ENCODE measurements at places on chromosomes 3 and 15. TPM values are rescaled to one million over a fixed set of nuclear protein-coding genes. Genes with fewer than 3 reads are reported as not detected.
A peak's percentile ranks its signal among the peaks of the same experiment; 100 is the strongest.

DNA sequence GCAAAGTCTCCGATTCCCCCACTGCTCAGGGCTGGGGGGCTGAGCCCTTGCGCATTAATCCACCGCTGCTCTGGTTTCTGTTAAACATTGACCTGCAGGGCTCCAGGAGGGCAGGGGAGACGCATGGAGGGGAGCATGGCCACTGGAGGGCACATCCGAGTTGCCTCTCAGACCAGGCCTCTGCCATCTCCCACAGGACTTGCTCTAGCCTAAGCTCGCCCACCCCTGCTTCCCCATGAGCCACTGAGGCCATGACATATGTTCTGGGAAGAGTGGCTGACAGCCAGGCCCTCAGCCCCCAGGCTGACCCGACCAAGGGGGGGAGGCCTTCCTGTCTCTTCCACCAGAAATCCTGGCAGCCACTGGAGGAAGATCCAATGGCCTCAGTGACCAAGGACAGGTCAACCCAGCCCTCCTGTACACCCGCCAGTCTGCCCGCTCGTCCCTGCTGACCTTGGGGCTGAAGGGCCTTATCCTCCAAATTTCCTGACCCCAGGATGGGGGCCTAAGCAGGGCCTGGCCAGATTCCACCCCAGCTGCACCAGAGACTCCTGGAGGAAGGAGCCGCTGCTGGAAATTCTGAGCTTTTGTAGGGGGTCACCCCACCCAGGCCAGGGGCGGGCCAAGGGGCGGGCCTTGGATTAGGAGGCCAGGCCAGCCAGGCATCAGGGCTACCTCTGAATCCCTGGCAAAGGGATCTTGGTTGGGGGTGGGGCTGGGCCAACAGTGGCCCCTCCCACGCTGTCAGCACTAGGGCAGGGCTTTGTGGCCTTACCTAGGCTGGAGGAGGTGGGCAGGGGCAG is at the start of gene HYAL1:
Gene HYAL1, minus strand, starts transcription at position 562 of the 803 bp plus-strand sequence. CDS start 618 bp downstream, outside the sequence.
- DNase-seq: no peak

- DNase-seq: no peak
Measured at GRCh38 chr3:118740722-118741290, 293.8 kb downstream of the IGSF11 start.

DNA sequence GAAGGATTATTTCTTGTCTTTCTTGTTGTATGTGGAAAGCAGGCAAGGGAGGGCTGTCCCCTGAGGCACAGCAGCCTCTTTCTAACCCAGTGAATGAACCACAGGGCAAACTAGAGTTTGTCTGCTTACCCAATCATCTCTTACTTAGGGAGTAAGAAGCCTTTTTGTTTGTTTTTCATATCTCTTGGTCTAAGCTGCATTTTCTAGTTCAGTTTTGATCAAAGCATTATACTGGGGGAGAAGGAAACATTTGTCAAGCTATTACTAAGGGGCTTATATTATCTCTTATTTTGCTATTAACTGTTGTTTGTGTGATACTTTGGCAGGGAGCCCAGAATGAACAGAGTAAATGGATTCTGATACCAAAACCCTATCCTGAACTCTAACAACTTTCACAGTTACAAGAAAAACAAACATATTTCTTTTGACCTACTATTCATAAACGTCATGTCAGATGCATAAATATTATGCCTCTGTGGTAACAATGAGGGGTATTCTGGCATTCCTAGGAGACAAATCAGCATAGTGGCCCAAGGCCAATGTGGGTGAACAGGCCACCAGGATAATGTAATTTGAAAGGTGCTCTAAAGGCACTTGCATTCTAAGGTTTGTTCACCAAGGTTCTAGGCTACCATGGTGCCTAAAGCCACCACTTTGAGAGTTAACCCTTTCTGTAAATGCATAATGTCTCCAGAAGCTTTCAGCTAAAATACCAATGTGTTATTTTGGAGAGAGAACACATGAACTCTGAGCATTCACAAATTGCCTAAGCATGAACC is 271.6 kb upstream of the ZPLD1 start:
- no peak for DNase-seq

DNA sequence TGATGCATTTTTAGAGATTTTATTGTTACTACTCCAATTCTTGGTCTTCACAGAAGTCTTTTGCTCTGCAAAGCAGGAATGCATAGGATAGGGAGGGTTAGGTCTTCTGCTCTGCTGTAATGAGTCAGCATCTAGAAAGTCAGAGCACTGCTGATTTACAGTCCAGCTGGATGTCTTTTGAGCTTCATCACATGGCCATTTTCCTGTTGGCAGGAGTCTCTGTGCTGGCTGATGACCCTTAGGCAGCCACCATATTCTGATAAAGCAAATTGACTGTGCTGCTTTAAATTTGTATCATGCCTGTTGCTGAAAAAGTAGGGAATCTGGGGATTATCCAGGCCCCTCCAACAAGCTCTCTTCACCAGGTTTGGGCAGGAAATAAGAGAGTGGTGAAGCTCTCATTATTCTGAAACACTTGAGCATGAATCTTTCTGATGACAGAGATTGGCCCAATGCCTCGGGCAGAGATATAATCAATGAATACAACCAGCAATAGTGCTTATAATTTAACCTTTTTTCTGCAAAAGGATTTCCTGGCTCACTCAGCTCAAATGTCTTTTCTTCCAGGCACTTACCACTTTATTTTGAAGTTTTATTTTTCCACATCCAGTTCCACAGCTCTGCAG is 9.7 kb upstream of the CRBN start:
- DNase-seq: no peak

- peak; percentile 16 for DNase-seq
Measured at GRCh38 chr15:100338971-100339444, 2.8 kb downstream of the ADAMTS17 start.

GRCh38 chr3:49663831-49664230 is 10.3 kb upstream of the APEH start:
- no peak for DNase-seq

GRCh38 chr3:30768703-30769550 is 125.5 kb downstream of the GADL1 start:
- peak; percentile 15 for DNase-seq

- DNase-seq: no peak
Measured at GRCh38 chr15:97963779-97964178, 3.3 kb downstream of the ARRDC4 start.

DNA sequence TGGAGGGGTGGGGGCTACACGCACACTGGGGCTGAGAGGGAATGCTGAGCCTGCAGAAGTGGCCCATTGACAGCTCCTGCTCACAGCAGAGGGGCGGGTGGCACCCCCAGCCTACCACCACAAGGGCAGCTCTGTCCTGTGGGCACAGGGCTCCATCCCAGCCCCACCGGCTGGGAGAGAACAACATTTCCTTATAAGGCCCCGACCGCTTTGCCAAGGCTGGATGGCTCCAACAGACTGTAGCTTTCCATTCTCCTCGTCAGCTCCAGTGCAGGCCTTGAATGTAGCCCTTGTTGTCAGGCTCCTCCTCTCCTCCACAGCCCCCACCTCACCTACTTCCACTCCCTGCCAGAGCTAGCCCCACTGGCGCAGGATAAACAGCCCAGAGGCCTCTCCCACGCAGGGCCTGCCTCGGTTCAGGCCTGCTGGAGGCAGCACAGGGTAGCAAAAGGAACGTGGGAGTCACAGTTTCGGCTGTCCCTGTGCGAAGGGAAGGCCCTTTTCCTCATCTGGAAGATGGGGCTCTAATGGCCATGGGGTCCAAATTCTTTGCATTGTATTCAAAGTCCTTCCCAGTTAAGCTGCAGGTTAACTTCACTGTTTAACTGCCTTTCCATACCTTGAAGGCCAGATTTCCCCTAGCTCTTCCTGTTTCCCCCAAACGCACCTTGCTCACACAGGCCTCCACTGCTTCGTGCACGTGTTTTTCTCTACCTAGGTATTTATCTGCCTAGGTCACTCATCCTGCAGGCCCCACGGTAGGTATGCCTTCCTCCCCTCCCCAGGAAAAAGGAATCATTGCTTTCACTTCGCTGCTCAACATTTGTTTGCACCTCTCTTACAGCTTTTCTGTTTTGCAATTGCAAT is 101.6 kb upstream of the LPP start:
- DNase-seq: peak; percentile 63

DNA sequence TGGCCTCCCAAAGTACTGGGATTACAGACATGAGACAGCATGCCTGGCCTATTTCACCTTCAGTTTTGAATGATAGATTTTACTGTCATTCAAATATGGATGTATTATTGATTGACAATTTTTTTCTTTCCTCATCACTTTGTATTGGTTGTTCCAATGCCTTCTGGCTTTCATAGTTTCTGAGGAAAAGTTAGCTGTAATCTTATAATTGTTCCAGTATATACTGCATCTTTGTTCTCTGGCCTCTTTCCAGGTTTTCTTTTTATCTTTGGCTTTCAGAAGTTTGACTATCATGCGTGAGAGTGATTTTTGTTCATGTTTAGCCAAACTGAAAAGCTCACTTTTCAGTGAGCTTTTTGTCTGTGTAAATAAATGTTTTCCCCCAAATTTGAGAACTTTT is 157.1 kb downstream of the RSRC1 start:
- DNase-seq: no peak

DNA sequence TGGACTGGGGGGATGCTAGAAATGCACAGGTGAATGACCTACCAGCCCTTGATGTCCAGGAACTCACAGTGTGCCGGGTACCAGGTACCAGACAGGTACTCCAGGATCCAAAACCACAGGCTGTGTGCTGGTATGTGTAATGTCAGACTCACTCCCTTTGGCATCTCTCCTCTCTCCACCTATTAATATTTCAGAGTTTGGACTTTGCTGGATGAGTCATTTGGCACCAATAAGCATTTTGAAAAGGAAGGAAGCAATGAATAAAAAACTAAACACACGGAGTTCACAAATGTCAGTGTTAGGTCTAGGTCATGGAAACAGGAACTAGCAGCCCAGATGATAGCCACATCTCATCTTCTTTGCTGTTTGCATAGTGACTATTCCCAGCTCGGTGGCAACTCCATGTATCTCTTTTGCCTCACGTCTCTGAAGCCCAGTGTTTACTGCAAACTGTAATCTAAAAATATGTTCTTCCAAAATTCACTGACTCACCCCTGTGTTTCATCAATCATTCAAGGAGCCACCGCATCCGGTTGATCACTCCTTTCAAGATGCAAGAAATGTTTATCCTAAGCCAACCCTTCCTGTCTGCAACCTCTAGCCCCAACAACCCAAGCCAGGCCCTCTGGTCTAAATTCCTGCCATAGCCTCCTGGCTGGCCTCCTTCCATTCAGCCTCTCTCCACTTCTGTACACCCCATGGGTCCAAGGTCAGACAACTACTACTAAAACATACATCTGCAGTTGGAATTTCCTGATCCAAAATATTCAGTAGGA is 8.4 kb downstream of the ITGB5 start:
- DNase-seq: no peak

GRCh38 chr3:55637906-55638638 is 151.0 kb upstream of the WNT5A start:
- DNase-seq: no peak

DNA sequence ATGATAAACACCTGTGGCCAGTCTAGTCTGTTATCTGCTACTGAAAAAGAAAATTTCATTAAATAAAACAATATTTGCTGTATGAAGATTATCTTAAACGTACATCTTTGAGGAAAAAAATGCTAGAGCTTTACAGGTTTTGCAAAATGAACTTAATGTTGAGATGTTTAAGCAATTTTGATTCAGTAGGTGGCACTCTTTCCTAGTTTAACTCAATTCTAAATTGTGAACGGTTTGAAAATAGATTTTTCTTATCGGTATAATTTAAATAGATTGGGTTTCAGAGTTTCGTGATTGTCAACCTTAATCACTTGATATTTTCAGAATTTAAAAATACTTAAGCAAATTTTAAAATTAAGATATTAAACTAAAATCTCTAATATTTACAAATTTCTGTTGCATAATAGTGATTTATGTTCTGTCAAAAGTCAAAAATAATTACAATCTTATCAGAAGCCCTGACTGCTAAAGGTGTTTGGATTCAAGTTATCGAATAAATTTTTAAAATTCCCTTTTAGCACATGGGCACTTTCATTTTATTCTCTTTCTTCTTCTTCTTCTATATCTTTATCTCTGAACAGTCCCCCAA is 7.0 kb upstream of the RNF111 start:
- peak; percentile 32 for DNase-seq

DNA sequence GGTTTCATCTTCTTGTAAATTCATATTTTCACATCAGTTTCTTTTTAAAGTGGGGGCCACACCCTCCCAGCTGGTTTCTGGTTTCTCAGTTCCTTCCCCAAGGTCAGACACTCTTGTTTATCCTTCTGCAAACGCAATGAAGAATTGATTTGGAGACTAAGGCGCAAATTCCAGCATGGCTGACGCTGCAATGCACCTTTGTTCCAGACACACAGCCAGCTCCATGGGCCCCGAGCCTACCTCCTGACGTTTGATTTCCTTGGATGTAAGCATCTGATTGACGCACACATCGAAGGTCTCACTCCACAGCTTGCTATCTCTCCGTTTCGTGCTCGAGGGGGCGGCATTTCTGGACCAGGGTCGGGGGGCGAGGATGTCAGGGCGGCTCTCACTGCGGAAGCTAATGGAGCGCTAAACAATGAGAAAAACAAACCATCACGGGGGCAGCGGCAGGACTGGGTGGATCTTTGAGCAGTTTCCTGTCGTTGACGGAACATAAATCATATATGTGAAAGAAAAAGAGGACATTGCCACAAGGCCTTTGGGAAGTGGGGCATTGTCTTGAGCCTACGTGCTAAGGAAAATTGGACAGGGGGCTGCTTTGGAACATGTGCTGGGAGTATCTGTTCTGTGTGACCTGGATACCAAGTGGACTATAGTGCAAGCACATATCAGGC is 46.9 kb downstream of the ARHGEF3 start:
- no peak for DNase-seq

- no peak for DNase-seq
Measured at GRCh38 chr3:38609386-38610111, 39.9 kb downstream of the SCN5A start.

- no peak for DNase-seq
Measured at GRCh38 chr3:192188218-192188835, 539.0 kb downstream of the FGF12 start.

DNA sequence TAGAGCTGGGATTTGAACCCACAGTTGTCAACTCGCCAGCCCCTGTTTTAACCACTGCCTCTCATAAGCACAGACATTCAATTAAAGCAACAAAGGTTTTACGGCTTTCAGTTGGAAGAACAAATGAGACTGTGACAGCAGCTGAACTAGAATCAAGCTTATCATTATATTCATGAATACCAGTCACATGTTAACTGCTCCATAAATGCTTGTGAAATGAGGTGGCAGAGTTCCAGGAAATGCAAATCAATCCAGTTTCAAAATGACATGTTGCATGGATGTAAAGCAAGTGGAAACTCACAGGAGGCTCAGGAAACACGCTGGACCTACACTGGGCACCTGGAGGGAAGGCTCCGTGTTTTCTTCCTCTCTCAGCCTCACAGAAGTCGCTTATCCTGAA is 3.9 kb downstream of the GP5 start:
- no peak for DNase-seq

GRCh38 chr3:4633078-4634004 is 140.2 kb downstream of the ITPR1 start:
- DNase-seq: peak; percentile 65

- DNase-seq: no peak
Measured at GRCh38 chr15:36527235-36528162, 51.9 kb upstream of the CDIN1 start.

The ZNF80 gene
- 0.09 TPM for total RNA-seq

The BBX gene
- 52.5 TPM for total RNA-seq

The DCLK3 gene
- 3.6 TPM for total RNA-seq

The OXTR gene
- total RNA-seq: 3.2 TPM

The OR5H14 gene
- not detected for total RNA-seq

The CYP1A2 gene
- not detected for total RNA-seq

The RYK gene
- total RNA-seq: 107 TPM

The ST6GAL1 gene
- 32.5 TPM for total RNA-seq

The CHST2 gene
- total RNA-seq: 24.8 TPM

The NCK1 gene
- 32.0 TPM for total RNA-seq

The KLHL40 gene
- total RNA-seq: 0.09 TPM

The ZSCAN29 gene
- 33.9 TPM for total RNA-seq

The TTLL13 gene
- 0.36 TPM for total RNA-seq

The CTXN2 gene
- total RNA-seq: 1.00 TPM

The RABL3 gene
- total RNA-seq: 17.7 TPM

All from cerebellum (tissue), 4 donors.